Activated CD8-positive, alpha-beta memory T cell treated with anti-CD3 and anti-CD28 coated beads for 36 hours (primary cell): ENCODE measurements at places on chromosomes 7 and 10. TPM values are rescaled to one million over a fixed set of nuclear protein-coding genes. Genes with fewer than 3 reads are reported as not detected.

FAM25A gene
- total RNA-seq: not detected

SLC18A3 gene
- not detected for total RNA-seq

UBE2H gene
- 13.3 TPM for total RNA-seq

TMEM196 gene
- total RNA-seq: not detected

TAS2R60 gene
- total RNA-seq: not detected
